ENCODE measurements at places on chromosomes 16 and 17. TPM values are rescaled to one million over a fixed set of nuclear protein-coding genes. Genes with fewer than 3 reads are reported as not detected.

DNA sequence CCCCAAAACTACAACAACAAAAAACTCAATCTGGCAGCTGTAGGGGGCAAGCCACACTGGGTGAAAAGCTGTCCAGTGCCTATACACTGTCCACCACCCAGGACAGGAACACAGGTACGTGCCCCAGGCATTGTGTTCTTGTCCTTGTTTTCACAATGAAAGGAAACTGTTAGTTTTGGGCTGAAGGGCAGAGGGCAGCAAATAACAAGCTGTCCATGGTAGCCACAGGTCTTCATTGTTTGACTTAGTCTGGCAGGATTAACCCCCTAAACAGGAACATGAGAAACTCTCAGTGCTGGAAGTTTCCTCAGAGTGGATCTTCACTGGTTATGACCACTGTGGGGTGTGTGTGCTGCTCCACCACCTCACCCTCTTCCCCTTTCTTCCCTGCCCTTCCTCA is 224.6 kb upstream of the N4BP1 start:
- DNase-seq: no peak
- H3K27ac ChIP-seq: no peak overlapping the region

Gene IRX5
- 0.57 TPM for total RNA-seq

Gene PIRT
- not detected for total RNA-seq

DNA sequence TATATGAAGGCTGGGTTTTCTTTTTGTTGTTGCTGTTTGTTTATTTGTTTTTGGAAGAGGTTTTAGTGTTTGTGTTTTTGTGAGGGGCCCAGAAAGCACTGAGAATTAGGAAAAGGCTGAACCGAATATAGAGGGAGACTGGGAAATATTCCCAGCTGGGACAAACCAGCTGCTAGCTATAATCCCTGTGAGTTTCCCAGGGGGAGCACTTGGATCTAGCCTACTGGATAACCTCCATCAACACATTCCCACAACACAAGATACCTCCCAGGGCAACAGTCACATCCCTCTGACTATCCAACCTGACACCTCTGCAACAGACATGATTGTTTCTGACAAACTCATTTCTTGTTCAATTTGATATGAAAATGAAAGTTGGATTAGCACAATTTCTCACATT is 16.7 kb downstream of the CDH11 start:
- no peaks in the 10 kb centered on the region for H3K4me1 ChIP-seq
- DNase-seq: no peak
- H3K4me3 ChIP-seq: no peak overlapping the region
- no peaks in the 10 kb centered on the region for H3K36me3 ChIP-seq
- H3K27ac ChIP-seq: no peak overlapping the region

DNA sequence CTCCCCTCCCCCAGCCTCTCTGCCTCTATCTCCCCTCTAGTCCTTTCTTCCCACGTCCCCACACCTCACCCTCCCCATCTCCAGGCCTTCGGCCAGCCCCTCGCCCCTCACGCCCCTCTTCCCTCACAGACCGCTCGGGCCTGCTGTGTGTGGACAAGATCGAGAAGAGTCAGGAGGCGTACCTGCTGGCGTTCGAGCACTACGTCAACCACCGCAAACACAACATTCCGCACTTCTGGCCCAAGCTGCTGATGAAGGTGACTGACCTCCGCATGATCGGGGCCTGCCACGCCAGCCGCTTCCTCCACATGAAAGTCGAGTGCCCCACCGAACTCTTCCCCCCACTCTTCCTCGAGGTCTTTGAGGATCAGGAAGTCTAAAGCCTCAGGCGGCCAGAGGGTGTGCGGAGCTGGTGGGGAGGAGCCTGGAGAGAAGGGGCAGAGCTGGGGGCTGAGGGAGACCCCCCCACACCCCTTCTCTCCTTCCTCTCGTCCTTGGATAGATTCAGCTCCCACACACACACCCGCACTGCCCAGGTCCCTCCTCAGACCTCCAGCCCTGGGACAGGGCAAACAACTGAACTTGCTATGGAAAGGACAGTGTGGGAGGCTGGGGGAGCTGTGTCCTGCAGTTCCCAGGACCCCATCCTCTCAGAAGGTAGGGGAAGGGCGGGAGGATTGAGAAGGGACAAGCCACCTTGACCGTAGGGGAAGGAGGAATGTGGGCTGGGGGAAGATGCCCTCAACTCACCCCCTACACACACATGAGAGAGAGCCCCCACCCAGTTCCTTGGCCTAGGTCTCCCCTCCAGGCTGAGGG is 11.1 kb downstream of the NR1D1 start:
- H3K27me3 ChIP-seq: no peaks in the 10 kb centered on the region
- H3K36me3 ChIP-seq: peaks cover 14% of the 10 kb centered on the region
- H3K4me3 ChIP-seq: no peak overlapping the region
- no peak for DNase-seq

DNA sequence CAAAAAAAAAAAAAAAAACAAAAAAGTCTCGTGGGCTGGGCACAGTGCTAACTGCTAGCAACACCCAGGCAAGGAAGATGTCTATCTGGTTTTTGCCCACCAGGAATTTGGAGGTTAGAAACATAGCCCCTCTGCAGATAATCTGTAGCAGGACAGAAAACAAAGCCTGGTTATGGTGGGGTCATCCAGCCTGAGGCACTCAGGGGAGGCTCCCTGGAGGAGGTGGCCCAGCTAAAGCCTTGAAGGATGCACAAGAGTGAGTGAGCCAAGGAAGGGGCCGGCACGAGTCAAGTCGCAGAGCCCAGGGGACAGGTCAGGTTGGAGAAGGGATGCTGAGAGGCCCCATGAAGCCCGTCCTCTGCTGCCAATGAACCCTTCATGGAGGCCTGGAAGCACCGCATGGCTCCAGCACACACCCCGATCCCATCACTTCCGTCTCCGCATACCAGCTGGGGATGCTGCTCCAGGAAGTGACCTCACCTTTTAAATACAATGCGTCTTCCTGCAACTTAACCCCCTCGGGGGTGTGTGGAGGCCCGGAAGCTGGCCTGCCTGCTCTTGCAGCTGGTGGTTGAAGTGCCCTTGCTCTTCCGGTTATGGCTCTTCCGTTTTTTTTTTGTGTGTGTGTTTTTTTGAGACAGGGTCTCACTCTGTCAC is 86.5 kb downstream of the ENGASE start:
- H3K27me3 ChIP-seq: no peaks in the 10 kb centered on the region
- peak overlapping the region; percentile 17 for H3K27ac ChIP-seq
- no peaks in the 10 kb centered on the region for H3K36me3 ChIP-seq

GRCh38 chr17:71163121-71163812 is 957.6 kb upstream of the SOX9 start:
- no peaks in the 10 kb centered on the region for H3K27me3 ChIP-seq
- no peak overlapping the region for H3K27ac ChIP-seq
- no peak for DNase-seq
- H3K36me3 ChIP-seq: no peaks in the 10 kb centered on the region
- H3K4me1 ChIP-seq: no peaks in the 10 kb centered on the region
- H3K4me3 ChIP-seq: no peak overlapping the region

Gene TPSG1
- not detected for total RNA-seq

- no peak overlapping the region for H3K27ac ChIP-seq
- H3K36me3 ChIP-seq: no peaks in the 10 kb centered on the region
- H3K4me3 ChIP-seq: no peak overlapping the region
- DNase-seq: no peak
Observed at GRCh38 chr17:38550661-38551060, 55.1 kb downstream of the SRCIN1 start.

Gene PIK3R5
- 46.8 TPM for total RNA-seq

Gene KCNH4
- total RNA-seq: 0.64 TPM

Gene CD300E
- total RNA-seq: not detected

Gene EVPL
- total RNA-seq: not detected

DNA sequence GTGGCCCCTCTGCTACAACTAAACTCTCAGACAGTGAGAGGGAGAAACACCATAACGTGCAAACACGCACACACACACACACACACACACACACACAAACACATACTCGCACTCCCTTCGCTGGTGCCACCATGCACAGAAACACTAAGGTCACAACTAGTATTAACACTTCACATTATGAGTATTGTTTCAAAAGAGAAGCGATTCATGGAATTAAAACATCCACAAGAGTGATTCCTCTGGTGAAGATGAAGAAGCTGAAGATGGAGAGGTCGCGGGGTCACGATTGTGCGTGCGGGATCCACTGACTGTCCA is 7.1 kb upstream of the GHDC start:
- H3K4me3 ChIP-seq: no peak overlapping the region
- H3K4me1 ChIP-seq: no peaks in the 10 kb centered on the region
- H3K36me3 ChIP-seq: peaks cover 66% of the 10 kb centered on the region
- H3K27me3 ChIP-seq: no peaks in the 10 kb centered on the region
- H3K27ac ChIP-seq: no peak overlapping the region
- DNase-seq: no peak

GRCh38 chr17:82839617-82840292 is at the start of gene ZNF750:
ZNF750 (minus strand) TSS chr17:82840022; CDS start chr17:82832454, 7,568 bp downstream.
- H3K4me3 ChIP-seq: no peak within 1 kb of the TSS
- H3K27me3 ChIP-seq: no peaks in the 10 kb centered on the region
- H3K4me1 ChIP-seq: peaks cover 5% of the 10 kb centered on the region
- H3K36me3 ChIP-seq: no peaks in the 10 kb centered on the region
- no peak for DNase-seq

- DNase-seq: no peak
- H3K36me3 ChIP-seq: no peaks in the 10 kb centered on the region
- H3K4me1 ChIP-seq: no peaks in the 10 kb centered on the region
Observed at GRCh38 chr16:73016488-73016830, 31.5 kb downstream of the ZFHX3 start.

DNA sequence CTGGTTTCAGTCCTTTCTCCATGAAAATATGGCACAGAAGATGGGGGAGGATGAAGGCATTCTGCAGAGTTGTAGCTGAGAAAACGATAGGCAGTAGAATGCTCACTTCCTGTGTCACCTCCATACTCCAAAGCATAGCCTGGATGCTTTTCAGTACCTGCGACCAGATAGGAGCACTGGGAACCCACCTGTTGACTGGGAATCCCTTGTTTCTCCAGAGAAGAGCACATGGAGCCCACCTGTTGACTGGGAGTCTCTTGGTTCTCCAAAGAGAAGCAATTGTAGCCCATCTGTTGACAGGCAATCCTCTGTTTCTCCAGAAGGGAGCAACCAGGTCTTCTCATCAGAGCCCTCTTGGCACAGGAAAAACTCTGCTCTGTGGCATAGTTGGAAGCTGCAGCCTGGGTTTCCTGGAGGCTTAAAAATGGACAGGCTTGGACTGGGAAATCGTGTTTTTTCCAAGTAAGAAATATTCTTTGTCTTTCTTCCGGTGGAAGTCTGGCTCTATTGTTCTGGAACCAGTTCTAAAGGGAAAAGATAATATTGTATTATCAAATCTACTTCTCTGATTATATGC is 13.2 kb downstream of the TERF2IP start:
- no peak overlapping the region for H3K4me3 ChIP-seq
- H3K27me3 ChIP-seq: no peaks in the 10 kb centered on the region
- peaks cover 38% of the 10 kb centered on the region for H3K36me3 ChIP-seq

DNA sequence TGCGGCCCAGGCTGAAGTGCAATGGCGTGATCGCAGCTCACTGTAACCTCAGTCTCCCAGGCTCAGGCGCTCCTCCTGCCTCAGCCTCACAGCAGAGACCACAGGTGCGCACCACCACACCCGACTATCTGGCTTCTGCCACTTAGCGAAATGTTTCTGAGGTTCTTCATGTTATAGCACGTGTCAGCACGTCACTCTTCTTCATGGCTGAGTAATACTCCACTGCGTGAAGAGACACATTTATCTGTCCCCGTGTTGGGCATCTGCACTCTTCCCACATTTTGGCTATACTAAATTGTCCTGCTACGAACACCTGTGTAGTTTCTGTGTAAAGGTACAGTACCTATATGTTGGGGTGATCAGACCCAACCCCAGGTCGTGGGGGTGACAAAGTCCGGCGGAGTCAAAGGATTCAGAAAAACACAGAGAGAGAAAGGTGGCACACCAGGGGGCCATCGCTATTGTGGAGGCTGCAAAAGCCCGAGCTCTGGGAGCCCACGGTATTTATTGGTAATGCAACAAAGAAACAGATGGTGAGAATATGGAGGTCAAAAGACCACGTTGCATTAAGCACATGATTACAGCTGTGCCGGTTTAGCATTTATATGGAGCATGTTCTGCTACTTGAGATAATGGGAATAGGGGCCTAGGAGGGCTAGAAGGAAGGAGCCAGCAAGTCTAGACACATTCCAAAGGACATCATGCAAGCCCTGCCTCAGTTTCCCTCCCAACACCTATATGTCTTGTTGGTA is 851 bp upstream of the DPEP1 start:
- DNase-seq: no peak
- H3K4me3 ChIP-seq: no peak overlapping the region
- peaks cover 4% of the 10 kb centered on the region for H3K4me1 ChIP-seq
- peaks cover 3% of the 10 kb centered on the region for H3K36me3 ChIP-seq
- H3K27ac ChIP-seq: no peak overlapping the region
- no peaks in the 10 kb centered on the region for H3K27me3 ChIP-seq

DNA sequence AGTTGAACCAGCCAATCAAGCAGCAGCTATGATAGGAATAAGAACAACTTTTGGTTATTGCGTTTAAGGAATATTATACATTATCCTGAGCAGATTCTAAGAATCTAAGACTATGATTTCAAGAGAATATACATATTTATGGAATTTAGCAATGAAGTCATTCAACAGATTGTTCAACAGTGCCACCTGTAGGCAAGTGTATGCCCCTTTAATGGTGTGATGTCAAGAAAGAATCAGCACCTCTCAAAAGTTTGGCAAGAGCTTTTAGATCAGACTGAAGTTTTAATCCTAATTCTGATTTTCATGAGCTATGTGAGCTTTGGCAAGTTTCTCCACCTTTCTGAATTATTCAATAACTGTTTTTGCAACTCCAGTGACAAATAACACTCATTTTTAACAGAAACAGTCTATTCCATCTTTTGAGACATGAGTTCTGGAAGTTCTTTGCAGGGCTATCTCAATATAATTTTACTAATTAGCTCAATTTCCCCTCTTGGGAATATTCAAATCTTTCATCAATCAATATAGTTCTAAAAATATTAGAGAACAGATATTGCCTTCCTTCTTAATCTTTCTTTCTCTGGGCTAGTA is 474.3 kb upstream of the TOM1L1 start:
- no peak overlapping the region for H3K27ac ChIP-seq
- H3K4me1 ChIP-seq: no peaks in the 10 kb centered on the region
- DNase-seq: no peak
- H3K27me3 ChIP-seq: no peaks in the 10 kb centered on the region

- no peak overlapping the region for H3K27ac ChIP-seq
- no peaks in the 10 kb centered on the region for H3K4me1 ChIP-seq
- no peaks in the 10 kb centered on the region for H3K36me3 ChIP-seq
Observed at GRCh38 chr16:1290860-1291575, 18.4 kb upstream of the UBE2I start.

Gene NFATC3
- total RNA-seq: 136 TPM

Gene CEMP1
- total RNA-seq: not detected

- peaks cover 3% of the 10 kb centered on the region for H3K4me1 ChIP-seq
- no peak overlapping the region for H3K4me3 ChIP-seq
- H3K27ac ChIP-seq: no peak overlapping the region
- H3K27me3 ChIP-seq: no peaks in the 10 kb centered on the region
Observed at GRCh38 chr16:81392011-81392410, 52.6 kb upstream of the CMIP start.
